Mesendoderm (in vitro differentiated cells): ENCODE measurements at places on chromosomes 5 and 9.

- peak; percentile 51 for DNase-seq
- H3K36me3 ChIP-seq, result no peaks in the 10 kb centered on the region
- H3K27me3 ChIP-seq, result no peaks in the 10 kb centered on the region
- H3K27ac ChIP-seq, result peak overlapping the region; percentile 73
- peaks cover 9% of the 10 kb centered on the region for H3K4me1 ChIP-seq
Observed at GRCh38 chr5:55485073-55485472, 49.7 kb downstream of the PLPP1 start.

GRCh38 chr5:30357371-30357770, 836.1 kb upstream of the CDH6 start:
- no peak for DNase-seq
- H3K4me1 ChIP-seq, result no peaks in the 10 kb centered on the region
- no peaks in the 10 kb centered on the region for H3K27me3 ChIP-seq
- H3K4me3 ChIP-seq, result no peak overlapping the region

DNA sequence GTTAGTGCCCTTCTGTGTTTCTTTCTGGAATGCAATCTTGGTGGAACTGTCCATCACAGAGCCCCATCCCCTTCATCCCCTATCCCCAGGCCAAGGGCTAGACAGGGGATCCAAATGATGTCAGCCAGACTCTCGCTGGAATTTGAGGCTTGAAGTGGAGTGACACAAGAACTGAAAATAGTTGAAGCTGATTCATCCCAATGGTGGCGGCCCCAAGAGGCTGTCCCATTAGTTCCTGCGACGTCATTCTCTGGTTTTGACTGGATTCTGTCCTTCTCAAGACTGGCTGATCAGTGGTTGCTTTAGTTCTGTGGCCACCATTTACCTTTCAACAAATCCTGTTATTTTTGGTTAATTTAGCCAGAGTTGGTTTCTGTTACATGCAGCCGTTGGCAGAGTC, 59.9 kb downstream of the SUB1 start:
- no peaks in the 10 kb centered on the region for H3K27me3 ChIP-seq
- no peak overlapping the region for H3K4me3 ChIP-seq
- no peaks in the 10 kb centered on the region for H3K4me1 ChIP-seq
- H3K27ac ChIP-seq, result no peak overlapping the region

- H3K27me3 ChIP-seq, result no peaks in the 10 kb centered on the region
- H3K27ac ChIP-seq, result no peak overlapping the region
- H3K4me1 ChIP-seq, result no peaks in the 10 kb centered on the region
- no peak overlapping the region for H3K4me3 ChIP-seq
- no peaks in the 10 kb centered on the region for H3K36me3 ChIP-seq
- no peak for DNase-seq
Observed at GRCh38 chr9:87322840-87323635, 174.6 kb upstream of the DAPK1 start.

DNA sequence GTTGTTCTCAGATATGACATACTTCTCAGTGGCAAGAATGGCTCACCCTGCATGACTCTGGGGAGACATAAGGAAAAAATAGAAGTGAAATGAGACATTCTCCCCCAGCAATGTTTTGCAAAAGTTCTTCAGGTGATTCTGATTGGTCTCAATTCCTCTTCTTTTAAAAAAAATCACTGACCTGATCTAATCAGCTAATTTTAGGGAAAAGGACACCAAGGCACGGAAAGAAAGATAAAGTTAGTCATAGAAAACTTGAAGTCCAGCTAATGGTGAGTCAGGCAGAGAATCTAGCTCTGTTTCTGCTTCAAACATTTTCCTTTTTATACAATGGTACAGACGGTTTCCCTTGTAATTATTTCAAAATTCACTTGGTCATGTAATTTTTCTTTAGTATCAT, 1018.9 kb upstream of the ARRDC3 start:
- no peak for DNase-seq
- H3K36me3 ChIP-seq, result no peaks in the 10 kb centered on the region
- no peaks in the 10 kb centered on the region for H3K4me1 ChIP-seq
- H3K27me3 ChIP-seq, result no peaks in the 10 kb centered on the region
- no peak overlapping the region for H3K4me3 ChIP-seq

DNA sequence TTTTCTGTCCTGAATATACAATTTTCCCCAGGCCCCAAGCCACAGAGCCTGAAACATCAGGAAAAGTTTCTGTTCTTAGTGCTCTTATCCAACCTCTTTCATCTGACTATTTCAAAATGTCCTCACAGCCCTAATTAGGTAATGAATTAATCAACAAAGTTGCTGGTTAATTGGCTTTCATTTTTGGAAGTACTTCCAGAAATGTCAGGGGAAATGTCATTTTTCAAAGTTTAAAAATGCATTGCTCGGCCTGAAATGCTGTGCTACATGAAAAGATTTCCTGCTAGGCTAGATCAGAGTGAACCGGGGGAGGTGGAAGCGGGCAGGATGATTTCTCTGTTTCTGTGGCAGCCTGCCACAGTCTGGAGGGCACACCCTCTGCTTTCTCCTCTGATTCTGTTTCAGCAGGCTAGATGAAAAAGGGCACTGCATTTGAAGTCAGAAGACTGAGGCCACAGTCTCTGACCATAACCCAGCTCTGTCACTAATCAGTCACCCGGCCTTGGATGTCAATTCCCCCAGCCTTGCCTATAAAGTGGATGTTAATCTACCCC, 55.9 kb upstream of the BARX1 start:
- H3K4me3 ChIP-seq, result no peak overlapping the region
- H3K36me3 ChIP-seq, result no peaks in the 10 kb centered on the region
- no peaks in the 10 kb centered on the region for H3K4me1 ChIP-seq
- DNase-seq, result no peak
- no peak overlapping the region for H3K27ac ChIP-seq

DNA sequence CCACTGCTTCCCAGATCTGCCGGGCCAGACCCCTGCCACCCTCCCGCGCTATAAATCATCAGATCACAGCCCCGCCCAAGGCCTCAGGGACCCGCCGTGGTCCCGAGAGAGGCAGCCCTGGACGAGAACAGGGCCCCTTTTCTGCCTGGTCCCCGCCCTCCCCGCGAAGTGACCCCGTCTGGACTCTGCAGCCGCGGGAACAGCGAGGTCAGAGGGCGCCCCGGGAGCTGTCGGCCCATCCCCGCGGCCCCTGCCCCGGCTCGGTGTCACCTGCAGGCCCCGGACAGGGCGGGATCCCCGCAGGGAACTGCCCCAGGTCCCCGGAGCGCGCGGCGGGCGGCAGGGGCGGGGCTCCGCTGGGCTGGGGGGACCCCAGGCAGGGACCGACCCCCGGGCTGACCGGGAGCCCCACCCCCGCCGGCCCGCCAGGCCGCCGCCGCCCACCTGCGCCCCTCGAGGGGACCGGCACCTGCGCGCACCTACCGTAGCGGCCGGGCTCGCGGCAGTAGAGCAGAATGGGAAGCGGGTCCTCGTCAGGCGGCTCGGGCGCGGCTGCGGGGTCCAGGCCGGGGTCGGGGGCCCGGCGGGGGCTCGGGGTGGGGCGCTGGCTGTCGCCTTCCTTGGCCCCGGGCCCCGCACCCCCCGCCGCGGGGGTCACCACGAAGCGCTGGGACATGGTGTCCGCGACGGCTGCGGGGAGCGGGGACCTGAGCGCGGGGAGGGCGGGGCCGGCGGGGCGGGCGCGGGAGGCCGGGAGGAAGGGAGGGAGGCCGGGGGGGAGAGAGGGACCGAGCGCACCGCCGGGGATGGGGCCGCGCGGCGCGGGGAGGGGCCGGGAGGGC, 43.5 kb upstream of the SLC12A7 start:
- peaks cover 8% of the 10 kb centered on the region for H3K27me3 ChIP-seq
- no peaks in the 10 kb centered on the region for H3K36me3 ChIP-seq
- no peak overlapping the region for H3K27ac ChIP-seq
- no peak overlapping the region for H3K4me3 ChIP-seq
- no peaks in the 10 kb centered on the region for H3K4me1 ChIP-seq

GRCh38 chr5:149294872-149295829, 23.5 kb downstream of the AFAP1L1 start:
- H3K27me3 ChIP-seq, result no peaks in the 10 kb centered on the region
- H3K27ac ChIP-seq, result no peak overlapping the region
- no peaks in the 10 kb centered on the region for H3K36me3 ChIP-seq

DNA sequence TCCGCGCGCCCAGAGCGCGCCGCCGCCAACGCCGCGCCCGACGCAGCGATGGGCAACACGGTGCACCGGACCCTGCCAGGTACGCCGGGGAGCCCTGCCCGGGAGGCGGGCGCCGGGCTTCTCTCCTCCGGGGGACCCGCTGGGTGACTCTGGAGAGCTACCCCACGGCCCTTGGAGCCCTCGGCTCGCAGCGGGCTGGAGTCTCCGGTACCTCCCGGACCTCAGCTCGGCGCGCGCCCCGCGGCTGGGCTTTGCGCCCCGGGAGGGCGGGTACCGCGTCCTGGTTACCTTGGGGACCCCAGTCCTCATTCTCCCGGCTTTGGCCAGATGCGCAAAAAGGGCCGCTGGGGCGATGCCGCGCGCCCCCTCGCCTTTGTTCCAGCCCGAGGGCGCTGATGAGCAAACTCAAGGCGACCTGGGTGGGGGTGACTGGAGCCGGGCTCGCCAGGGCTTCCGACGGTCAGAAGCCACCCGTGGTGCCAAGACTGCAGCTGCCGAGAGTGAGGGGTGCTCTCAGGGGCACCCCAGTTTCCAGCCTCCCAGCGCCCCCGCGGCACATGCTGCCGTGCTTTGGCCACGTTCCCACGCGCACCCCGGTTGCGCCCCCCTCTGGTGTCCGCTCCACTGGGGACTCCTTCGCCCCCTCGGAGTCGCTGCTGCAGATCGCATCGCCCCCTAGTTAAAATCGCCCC, 442 bp downstream of the NEURL1B start:
- H3K4me3 ChIP-seq, result peak overlapping the region; percentile 46
- H3K27ac ChIP-seq, result no peak overlapping the region
